ENCODE measurements at places on chromosomes 2 and 18. TPM values are rescaled to one million over a fixed set of nuclear protein-coding genes. Genes with fewer than 3 reads are reported as not detected.

ATP5MC3 gene
- total RNA-seq, result 145 TPM

- no peak for DNase-seq
Observed at GRCh38 chr18:23137788-23138216, 2.5 kb downstream of the CABLES1 start.

- DNase-seq, result peak; percentile 78
Observed at GRCh38 chr2:203675086-203675485, 31.4 kb upstream of the CD28 start.

GRCh38 chr18:54284981-54285785 lies 15.9 kb downstream of the POLI start:
- DNase-seq, result peak; percentile 81

DNA sequence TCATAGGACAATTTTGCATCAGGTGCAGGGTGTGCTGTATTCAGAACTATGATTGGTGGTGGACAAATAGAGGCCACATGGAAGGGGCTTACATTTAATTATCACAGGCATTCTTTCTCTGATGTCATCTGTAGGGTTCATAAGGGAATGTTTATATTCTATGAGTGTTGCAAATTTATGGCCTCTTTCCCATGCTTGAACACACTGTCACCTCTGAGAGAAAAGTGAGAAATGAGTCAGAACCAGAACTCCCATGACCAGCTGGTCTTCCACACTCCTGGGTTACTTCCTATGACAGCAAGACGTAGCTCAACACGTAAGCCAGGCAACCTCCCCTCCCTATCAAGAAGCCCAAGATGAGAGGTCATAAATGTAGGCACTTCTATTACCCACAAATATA lies 310.8 kb downstream of the PIEZO2 start:
- DNase-seq, result no peak

DNA sequence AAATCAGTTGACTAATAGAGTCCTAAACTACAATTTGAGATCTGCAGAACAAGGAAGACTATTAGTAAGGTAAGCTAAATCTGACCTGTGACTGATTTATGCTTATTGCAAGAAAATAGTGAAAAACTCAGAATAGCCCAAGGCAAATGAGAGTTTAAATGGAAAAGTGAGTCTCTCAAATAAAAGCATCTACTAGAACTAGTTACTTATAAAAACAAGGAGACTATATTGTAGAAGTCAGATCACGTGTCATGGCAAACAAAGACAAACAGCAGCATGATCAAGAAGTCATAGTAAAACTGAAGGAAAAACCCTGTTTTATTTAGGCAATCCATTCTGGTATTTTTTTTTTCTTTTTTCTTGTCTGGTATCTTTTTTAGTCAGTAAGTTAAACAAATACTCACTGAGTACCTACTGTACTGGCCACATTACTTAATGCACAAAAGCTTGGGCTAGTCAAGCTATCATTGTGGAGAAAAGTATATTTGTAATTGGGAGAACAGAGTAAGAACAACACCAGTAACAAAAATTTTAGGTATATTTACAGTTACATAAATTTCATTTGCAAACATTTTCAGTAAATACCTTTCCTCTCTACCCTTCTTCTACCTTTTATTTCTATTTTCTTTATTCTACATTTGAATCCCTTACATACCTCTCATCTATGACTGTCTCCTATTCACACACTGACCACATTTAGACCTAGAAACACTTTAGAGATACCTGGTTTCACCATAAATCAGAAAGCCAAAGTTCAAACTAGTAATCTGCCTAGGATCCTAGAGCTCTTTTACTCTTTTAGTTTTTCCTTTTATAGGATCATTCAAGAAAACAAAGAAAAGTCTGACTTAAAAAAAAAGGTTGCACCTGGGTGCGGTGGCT lies 23.7 kb downstream of the CCDC88A start:
- DNase-seq, result no peak

SULT1C4 gene
- total RNA-seq, result not detected

DNA sequence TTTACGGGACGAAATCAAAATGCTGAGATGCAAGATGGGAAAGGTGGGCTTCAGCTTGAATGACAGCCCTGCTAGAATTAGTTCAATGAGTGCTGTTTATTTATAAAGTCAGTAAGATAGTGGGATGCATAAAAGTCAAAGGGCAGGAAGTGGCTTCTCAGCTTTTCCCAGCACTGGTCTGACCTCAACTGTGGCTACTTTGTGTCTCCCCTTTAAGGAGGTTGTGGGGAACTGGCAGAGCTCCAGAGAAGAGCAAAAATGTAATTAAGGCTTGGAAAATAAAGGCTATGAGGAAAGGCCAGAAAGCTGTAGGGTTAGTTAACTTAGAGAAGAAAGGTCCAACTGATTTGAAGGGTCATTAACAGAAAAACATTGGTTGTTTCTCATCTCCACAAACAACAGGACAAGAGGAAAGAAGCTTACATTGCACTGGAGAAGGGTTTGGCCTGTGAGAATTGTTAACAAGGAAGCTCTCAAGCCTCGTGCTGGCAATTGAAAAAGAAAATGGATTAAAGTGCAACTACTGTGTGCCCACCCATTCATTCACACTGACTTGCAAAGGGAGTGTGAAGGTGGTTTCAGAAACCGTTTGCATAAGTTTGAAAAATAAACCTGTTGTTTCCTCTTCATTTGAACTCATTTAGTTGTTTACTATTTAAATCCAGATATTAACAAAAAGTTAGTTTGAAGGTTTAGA lies 68.8 kb upstream of the CD28 start:
- no peak for DNase-seq

PROKR1 gene
- total RNA-seq, result 0.11 TPM

DNA sequence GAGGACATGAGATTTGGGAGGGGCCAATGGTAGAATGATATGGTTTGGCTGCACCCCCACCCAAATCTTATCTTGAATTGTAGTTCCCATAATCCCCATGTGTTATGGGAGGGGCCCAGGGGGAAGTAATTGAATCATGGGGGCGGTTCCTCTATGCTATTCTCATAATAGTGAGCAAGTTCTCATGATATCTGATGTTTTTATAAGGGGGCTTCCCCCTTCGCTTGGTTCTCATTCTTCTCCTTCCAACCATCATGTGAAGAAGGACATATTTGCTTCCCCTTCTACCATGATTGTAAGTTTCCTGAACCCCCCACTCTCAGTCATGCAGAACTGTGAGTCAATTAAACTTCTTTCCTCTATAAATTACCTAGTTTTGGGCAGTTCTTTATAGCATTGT lies 37.0 kb upstream of the ERMN start:
- DNase-seq, result no peak

- DNase-seq, result no peak
Observed at GRCh38 chr2:1173528-1173927, 222.9 kb downstream of the SNTG2 start.

FEV gene
- total RNA-seq, result not detected

KCNE4 gene
- 3.8 TPM for total RNA-seq

B3GNT7 gene
- total RNA-seq, result under 0.01 TPM

GALNT5 gene
- total RNA-seq, result 114 TPM

DNA sequence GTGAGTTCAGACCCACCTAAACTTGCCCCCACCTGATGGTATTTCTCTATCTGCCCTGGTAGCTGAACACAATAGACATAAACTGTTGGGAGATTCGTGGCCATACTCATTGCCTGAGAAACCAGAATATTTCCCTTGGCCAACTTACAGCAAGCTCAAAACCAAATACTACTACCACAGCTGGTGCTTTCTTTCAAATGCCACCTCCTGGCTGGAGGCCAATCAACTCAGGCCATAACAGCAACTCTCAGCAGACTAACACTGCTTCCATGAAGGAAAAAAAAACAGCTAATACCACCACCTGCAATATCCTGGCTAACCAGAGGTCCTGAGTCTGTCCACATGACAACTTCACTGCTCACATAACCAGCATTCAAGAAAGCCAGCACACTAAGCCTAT lies 373.1 kb downstream of the CMPK2 start:
- DNase-seq, result no peak

DNA sequence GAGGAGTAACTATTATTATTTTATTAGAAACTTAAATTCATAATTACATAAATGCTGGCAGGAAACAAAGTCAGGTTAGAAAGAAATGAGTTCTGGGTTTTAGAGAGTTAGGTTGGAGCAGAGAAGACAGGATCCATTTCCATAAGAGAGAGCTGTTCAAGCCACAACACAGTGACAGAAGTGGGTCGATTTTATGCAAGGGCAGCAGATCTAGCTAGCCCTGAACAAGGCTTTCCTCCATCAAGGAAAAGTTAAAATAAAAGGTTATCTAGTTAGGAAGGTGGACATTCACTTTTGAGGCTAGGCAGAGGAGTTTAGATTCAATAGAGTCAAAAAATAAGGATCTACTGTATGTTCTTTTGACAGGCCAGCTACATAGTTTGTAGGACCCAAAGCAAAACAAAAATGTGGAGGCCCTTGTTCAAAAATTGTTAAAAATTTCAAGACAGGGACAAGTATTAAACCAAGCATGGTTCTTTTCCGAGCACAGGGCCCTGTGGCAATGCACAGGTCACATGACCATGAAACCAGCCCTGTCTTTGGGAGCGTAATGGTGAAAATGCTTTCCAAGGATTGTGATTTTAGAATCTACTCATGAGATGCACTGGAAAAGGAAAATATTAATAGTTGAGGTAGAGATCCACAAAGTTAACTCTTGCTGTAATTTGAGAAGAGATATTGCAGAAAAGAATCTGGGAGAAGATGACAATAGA lies 91.2 kb upstream of the CREB1 start:
- DNase-seq, result no peak

GRCh38 chr2:170201734-170202393 lies 23.9 kb downstream of the MYO3B start:
- DNase-seq, result no peak

GRCh38 chr18:40985436-40985835 lies 969.6 kb upstream of the PIK3C3 start:
- no peak for DNase-seq

TUBA4B gene
- not detected for total RNA-seq

KIF1A gene
- total RNA-seq, result not detected

DNA sequence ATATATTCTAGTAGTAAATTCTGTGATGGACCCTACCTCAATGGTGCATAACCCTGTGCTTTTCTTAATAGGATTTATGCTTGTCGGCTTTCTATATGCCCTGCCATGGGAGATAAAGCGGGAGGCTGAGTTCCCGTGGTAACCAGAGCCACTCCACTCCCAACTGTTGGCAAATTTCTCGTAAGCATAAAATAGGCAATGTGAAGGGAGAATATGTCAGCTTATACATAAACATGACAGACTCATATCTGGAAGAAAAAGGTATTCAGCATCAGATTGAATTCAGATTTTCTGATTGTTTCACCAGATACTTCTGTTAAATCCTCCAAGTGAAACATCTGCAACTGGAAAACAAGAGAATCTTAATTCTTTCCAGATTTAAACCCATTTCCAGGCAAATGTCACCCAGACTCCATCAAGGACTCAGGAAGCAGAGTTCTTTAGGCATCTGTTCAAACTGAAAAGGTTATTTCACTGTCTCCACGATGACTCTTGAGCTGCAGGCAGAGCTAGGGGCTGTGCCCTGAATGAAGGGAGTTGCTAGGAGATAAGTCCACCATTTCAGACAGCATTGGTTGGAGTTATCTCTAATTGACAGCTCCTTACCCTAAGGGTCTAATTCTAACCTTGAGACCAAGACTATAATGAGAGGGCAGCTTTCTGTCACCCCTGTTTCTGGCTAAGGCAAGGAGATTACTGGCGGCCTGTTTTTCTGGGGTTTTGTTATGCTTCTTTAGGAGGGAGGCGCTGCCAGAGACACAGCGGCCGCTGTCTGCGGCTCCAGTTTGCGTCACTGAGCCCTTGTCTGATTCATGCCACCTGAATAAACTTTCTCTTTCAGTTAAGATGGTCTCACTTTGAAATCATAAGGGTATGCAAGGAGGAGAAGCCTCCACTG lies 381.3 kb downstream of the SOX11 start:
- no peak for DNase-seq

- no peak for DNase-seq
Observed at GRCh38 chr2:119679846-119680245, 845 bp downstream of the TMEM177 start.

- DNase-seq, result peak; percentile 99
Observed at GRCh38 chr18:23115683-23116096, 19.6 kb upstream of the CABLES1 start.

GRCh38 chr2:46298522-46299353 lies 1.5 kb downstream of the EPAS1 start:
- DNase-seq, result peak; percentile 74

ALK gene
- total RNA-seq, result not detected

GRCh38 chr2:224946895-224947294 lies 95.4 kb downstream of the DOCK10 start:
- peak; percentile 90 for DNase-seq

DNA sequence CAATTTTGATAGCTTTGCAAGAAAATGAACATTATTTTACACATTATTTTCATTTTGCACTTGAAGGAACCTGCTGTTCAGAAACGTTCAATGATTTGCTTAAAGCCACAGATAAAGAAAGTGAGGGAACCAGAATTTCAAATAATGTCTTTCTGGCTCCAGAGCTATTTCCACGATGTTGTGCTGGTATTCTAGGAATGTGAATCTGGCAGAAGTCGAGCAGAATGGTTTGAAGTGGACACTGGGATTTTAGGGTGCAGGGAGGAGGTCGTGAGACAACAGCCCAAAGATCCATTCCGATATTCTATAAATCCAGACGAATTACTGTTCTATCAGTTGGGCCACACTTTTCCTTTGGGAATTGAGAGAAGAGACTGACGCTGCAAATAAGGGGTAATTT lies 2.2 kb downstream of the CCDC102B start:
- DNase-seq, result no peak

DNA sequence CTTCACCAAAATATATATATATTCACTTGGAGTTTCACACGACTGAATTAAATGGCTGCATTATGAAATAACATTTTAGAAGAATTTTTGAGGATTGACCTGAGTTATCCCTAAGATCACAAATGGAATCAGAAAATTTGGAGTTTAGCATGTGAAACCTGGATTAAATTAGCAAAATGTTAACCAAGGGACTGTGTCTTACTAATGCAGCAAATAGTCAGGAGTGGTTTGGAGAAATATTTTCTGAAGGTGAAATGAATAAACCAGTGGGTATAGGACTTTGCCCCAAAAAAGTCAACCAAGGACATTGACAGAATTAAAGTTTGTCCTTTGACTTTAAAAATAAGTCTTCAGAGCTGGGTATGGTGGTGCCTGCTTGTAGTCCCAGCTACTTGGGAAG lies 111.2 kb downstream of the PRPF40A start:
- DNase-seq, result peak; percentile 38

GCKR gene
- total RNA-seq, result 0.11 TPM

- no peak for DNase-seq
Observed at GRCh38 chr18:7898181-7898580, 331.1 kb downstream of the PTPRM start.

ST6GAL2 gene
- total RNA-seq, result not detected

TMEM198 gene
- total RNA-seq, result 5.8 TPM

ZNF514 gene
- 8.1 TPM for total RNA-seq

LAMA1 gene
- total RNA-seq, result 6.2 TPM

Data from GM23248 (cell line).